Iris pigment epithelial cell (primary cell): ENCODE measurements at places on chromosomes 7 and 10.
A peak's percentile ranks its signal among the peaks of the same experiment; 100 is the strongest.

DNA sequence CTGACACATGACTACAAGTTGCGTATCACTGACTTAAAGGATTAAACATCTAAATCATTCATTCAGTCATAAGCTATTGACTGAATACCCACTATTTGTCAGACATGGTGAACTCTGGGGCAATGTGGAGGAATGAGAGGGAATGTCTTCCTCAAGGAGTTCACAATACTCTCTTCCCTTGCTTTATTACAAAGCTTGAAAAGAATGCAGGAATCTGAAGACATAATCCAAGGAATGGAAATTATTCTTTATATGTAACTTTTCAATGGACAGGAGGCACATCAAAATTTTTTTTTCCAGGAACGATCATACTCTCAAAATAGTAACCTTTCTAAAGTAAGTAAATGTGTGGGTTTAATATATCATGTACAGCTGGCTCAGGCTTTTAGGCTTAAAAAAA lies 111.9 kb downstream of the ATXN7L1 start:
- no peak for DNase-seq

DNA sequence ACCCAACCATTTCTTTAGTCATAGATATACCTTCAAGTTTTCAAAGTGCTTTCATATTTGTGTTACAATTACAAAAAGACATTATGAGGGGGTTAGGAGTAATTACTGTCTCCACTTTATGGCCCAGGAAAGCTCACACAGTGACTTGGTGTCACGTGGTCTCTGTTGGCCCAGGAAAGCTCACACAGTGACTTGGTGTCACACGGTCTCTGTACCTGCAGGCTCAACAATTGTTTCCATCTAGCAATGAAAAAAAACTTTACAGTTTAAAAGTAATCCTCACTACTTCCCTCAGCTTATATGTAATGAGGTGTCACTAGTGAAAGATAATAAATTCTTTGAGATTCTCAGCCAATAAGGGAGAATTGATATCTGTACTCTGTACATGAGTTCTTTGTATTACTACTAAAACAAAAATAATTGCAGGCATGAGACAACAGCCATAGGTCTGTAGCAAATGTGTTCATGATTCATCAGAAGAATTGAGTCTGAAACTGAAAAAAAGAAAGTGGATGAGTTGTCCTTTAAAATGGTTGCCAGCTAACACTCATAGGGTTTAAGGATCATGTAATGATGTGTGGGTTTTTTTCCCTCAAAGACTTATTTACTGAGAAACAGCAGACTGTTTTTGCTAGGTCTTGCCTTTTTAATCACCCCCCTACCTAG lies 10.9 kb downstream of the OGDH start:
- DNase-seq = peak; percentile 74

GRCh38 chr10:26987851-26988250 lies 112.4 kb downstream of the ANKRD26 start:
- DNase-seq = peak; percentile 2

- DNase-seq = no peak
These were observed 268.5 kb downstream of the ADARB2 start for GRCh38 chr10:1468811-1469210.

- DNase-seq = no peak
These were observed 150.2 kb upstream of the AGR3 start for GRCh38 chr7:17031906-17032551.

DNA sequence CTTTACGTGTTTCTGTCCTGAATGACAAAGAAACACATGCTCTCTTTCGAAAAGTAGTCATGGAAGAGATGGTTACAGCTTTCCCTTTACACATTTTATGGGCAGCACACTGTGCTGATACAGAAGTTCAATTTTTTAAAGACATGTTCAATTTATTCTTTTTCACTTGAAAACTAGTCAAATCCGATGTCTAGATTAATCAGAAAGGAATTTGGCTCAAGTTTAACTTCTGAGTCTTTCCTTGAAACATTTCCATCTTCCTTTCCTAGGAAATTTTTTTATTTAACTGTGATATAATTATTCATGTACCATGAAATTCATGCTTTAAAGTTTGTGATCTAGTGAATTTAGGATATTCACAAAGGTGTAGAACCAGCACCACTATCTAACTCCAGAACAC lies 360.1 kb downstream of the TNS3 start:
- DNase-seq = no peak

- no peak for DNase-seq
These were observed 8.6 kb downstream of the MUC3A start for GRCh38 chr7:100957832-100958421.

GRCh38 chr10:17455015-17455520 lies 673 bp upstream of the ST8SIA6 start:
- DNase-seq = no peak

GRCh38 chr10:92530891-92531535 lies 42.9 kb downstream of the IDE start:
- no peak for DNase-seq

DNA sequence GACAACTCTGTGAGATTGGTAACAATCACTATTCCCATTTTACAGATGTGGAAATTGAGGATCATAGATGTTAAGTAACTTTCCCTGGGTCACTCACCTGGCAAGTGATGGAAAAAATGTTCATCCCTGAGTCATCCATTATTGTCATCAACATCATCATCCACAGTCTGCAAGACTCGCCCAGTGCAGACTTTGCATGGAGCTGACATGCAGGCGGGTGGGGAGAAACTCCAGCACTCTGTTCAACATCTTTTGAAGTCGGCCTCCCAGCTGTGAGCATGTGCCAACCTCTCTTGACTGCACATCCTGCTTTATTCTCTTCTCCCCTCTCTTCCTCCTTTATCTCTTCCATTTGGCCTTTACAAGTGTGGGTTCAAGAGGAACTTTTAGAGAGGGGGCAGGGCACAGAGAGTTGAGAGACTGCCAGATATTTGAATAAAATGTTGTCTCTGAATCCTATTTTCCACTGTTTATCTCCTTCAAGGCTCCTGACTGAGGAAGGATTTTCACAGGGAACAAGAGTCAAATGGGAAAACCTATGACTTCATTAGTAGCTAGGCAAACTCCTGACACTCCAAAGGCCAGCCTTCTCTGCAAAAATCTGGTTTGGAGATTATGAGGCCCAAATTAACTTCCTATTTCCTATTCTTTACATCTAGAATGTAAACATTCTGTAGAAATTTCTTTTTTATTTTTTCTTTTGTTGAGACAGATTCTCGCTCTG lies 283.7 kb upstream of the PODXL start:
- DNase-seq = no peak

DNA sequence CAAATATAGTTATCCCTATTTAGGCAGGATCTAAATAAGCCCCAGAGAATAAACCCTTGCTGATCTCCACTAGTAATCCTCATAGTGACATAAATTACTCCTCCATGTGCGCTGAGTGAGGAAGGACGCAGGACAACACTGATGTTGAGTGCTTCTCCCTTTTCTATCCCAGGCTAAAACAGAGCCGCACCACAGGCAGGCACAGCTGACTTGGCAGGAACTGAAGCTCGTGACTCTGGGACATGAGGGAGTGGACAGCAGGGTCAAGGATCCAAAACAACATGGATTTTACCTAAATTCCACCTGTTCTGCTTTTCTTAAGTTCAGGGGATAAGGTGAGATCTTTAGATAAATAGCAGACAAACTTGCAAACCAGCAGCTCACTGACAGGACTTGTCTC lies 46.0 kb downstream of the VOPP1 start:
- DNase-seq = no peak

DNA sequence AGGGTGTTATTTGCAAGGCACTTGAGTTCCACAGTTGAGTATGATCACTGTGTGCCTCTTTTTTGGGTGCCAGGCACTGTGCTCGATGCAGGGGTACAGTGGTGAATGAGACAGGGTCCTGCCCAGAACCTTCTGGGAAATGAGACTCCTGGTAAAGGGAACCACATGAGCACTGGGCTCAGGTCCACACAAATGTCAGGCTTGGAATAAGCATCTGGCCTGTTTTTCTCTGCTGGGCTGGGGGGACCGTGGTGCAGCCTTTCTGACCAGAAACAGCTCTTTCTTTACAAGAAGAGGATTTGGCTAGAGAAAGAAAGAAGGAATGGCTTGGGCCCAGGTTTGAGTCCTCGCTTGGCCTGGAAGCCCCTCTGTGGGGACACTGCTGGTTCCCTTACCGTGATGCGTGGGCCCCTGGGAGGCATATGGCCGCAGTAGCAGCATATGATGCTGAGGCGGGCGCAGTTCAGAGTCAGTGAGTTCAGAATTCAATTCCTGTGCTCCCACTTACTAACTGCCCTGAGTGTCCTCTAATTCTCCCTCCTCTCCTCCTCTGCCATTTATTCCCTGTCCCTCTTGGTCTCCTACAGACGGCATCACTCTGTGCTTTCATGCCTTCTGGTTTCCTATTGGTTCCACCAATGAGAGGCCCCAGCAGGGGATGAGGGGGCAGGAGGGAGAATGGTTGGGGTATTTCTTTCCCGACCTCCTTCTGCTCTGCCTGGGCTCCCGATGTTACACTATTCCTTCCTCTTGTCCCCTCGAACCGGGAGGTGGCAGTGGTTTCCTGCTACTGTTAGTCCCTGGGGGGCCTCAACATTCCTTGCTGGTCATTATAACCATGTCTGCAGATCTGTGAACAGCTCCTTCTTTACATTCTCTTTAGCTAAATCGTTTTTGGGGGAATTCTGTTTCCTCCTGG lies 9.6 kb upstream of the KCP start:
- no peak for DNase-seq

- DNase-seq = peak; percentile 63
These were observed 115.8 kb downstream of the SORBS1 start for GRCh38 chr10:95445223-95445836.

DNA sequence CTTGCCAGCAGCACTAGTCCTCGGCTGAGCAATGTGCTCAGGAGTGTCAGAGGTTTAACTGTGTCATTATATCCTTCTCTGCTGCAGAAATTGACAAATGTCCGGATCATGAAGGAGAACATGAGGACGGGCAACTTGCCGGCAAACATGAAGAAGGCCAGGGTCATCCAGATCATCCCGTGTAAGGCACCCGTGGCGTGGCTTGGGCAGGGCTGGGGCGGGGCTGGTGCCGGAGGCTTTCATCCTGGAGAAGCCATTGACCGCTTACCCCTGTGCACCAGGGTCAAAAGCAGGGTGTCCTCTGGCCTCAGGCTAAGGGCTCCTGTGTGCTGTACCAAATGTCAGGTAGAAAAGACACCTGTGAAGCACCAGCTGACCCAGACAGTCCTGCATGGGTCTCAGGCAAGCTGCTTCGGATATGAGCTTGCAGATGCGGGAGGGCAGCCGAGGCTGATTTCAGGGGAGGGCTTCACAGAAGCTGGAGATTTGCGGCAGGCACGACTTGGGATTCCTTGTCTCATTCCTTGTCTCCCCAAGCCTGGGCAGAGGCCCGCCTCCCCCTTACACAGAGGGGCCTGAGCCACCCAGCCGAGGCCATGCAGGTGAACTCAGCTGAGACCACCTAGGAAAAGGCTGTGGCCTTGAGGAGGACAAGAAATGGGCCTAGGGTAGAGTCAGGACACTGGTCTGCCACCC lies 55.4 kb downstream of the MKI67 start:
- no peak for DNase-seq

GRCh38 chr10:3578159-3578558 lies 206.8 kb downstream of the KLF6 start:
- DNase-seq = no peak

DNA sequence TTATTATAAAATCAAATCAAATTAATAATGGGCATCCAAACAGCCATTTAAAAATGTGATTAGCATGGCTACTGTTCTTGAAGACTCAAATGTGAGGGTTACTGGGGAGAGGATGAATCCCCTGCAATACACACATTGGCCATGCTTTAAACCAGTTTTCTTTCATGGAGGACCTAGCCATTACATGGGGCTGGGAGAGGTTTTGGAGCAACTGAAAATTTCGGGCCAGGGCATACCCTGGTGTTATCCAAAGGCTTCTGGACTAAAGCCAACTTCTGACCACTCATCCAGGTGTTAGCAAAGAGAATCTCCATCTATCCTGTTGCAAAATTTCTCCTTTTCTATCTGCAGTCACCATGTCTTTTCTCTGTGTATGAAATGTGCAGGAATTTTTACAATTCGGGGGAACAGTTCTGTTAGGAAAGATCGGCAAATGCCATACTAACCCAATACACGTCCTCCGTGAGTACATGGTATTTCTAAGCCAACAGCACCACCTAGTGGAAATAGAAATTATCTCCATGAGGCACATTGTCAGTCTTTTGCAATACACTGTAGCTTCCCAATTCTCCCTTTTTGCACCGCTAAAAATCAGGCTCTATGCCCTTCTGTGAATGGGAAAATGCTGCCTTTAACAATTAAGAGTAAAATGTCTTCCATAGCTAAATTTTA lies 47.0 kb upstream of the ZNF107 start:
- DNase-seq = peak; percentile 59

- no peak for DNase-seq
These were observed 1599.9 kb upstream of the LRRTM3 start for GRCh38 chr10:65325913-65326312.

DNA sequence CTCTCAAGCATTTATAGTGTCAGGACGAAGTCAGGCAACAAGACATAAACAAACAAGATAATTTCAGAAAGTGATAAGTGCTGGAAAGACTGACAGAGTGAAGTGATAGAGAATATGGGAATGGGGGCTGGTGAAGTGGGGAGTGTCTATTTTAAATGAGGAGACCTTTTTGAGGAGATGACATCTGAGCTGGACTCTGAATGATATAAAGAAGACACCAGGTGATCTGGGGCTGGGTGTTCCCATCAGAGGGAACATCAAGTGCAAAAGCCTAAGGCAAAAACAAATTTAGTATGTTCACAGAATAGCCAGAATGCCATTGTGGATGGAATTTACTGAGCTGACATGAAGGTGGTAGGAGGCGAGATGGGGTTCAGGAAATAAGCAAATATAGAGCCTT lies 83.4 kb downstream of the PPP1R3A start:
- DNase-seq = no peak

DNA sequence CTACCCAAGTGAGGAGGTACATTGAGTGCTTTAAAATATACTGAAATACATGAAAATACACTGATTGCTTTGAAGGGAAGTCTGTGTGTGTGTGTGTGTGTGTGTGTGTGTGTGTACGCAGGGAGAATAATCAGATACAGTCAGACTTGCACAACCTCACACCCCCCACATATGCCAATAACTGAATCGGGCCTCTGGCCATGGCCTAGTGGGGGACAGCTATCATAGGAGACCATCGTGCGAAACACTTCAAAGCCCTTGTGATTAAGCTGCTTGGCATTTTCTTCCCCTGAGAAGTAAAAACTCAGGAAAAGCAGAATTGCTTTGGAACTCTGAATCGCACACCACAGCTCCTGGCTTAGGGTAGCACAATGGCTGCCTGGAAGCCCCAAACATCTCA lies 135.1 kb downstream of the C10orf105 start:
- peak; percentile 15 for DNase-seq

DNA sequence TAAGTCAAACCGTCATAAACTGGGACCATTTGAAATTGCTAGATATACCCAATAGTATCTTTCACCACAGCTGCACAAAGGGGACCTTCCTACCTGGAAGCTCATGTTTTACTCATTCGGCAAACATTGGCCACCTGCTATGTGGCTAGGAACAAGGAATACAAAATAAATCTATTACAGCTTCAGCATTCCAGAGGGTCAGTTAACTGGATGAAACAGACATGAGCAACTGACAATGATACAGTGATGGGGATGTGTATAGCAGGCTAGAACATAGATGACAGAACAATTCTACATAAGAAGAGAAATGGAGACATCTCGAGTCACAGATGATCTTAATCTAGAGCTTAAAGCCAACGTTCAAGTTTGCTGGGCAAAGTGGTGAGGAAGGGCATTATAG lies 3.1 kb upstream of the SMURF1 start:
- no peak for DNase-seq
